Nucleus accumbens (tissue), 56 donors: ENCODE measurements at places on chromosomes 5 and 9.

DNA sequence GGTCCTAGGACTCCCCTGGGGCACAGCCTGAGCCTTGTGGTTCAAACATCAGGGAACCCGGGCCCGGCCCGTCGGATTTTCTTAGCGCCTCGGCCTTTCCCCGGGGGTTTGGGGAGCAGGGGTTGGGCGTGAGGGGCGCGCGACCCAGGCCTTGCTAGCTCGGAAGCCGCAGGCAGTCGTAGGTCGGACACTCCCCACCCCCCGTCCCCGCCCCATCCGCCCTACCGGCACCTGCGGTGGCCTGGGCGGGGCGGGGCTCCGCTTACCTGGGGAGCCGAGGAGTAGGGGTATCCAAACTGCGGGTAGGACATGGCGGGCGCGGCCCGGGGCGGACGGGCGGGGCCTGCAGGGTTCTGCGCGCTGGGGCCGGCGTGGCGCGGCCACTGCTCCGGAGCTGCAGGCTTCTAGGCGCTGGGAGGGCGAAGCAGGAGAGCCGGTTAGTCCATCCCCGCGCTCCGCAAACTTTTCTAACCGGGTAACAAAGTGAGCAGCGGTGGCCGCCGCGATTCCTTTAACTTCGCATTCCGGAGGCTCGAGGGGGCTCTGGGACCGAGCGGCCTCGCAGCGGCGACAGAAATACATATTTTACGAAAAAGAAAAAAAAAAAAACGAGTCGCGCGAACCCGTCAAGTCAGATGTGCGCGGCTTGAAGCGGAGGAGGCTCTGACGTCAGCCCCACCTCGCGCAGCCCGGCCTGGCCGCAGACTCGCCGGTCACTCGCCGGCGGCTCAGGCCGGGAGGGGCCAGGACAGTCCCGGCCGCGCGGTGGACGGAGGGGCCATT is at the start of gene IRX4:
IRX4 (minus strand) TSS at position 589 of the 783 bp plus-strand sequence; CDS start at position 311, 278 bp downstream.
- no peak for DNase-seq

DNA sequence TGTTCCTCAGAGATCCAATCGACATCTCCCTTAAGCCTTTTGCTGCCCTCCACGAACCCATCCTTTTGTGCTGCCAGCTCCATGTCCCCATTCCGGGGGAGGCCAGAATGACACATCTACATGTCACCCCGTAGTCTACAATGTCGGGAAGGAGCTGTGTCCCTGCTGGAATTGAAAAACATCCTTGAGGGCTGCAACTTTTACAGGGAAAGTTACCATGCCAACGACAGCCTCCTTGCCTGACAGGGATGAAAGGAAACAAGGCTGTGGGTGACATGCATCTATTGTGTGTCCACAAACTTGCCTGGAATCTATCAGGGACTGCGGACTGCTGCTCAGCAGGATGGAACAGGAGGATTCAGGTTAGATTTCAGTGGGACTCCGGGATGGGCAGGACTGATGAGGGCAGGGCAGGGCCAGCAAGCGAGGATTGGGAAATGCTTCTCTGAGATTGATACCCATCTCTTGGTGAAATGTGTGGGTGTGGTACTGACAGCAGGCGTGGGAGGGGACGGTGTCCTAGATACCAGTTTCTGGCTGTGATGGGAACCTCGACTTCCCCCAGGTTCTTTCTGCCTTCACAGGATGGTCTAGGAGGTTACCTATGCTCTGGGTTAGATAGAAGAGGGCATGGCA is 25.5 kb downstream of the EGR1 start:
- no peak for DNase-seq

DNA sequence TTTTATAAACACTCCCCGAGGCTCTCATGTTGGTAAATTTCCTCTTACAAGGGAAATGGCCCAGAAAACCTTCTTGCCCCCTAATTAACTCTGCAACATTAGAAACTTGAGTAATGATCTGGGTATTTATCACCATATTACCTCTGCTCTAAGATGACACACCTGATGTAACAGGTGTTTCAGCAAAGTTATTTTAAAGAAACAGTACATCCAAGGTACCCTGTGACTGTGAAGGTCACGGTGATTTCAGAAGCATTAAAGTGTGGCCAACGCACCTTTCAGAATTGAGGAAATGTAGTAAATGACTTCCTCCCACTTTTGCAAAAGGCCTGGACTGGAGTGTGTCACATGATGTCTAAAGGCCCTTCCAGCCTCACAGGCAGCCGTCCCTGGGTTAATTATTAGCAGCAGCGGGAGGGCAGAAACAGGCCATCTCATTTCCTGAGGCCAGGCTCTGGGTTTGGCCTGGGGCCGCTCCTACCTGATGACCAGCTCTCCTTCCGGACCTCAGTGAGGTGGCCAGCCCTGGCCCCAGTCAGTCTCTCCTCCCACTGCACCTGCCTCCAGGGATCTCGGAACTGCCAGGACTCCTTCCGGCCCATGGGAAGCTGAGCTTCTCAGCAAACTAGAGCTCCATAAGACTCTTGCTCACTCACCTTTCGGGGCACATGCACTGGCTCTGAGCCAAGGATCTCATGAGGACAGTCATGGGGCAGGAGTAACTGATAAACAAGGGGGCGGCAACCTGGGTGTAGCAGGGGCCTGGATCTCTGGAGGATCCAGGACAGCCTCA is 20.7 kb downstream of the PTPN3 start:
- DNase-seq, result no peak

- DNase-seq, result no peak
These were observed 772.0 kb upstream of the ACO1 start for GRCh38 chr9:31612336-31613030.

- DNase-seq, result no peak
These were observed 87.5 kb downstream of the TTLL11 start for GRCh38 chr9:122005597-122005996.

DNA sequence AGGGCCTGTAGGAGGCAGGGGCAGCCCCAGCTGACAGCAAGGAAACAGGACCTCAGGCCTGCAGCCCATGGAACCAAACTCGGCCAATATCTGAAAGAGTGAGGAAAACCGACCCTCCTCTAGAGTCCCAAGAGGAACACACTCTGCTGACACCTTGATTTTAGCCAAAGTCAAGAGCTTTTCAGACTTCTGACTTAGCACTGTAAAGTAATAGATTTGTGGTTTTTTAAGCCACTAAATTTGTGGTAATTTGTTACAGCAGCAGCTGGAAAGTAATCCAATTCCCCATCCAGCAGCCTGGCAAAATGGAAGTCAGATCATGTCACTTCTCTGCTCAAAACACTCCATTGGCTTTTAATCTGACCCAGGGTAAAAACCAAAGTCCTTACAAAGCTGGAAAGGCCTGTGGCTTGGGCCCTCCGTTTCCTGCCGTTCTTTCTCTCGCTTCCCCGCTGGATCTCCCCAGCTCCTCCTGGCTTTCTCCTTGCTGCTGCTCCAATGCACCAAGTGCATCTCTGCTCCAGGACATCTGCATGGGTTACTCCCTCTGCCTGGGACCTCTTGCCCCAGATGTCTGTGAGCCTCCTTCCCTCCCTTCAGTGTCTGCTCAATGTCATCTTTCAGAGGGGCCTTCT is 79.0 kb downstream of the C5orf15 start:
- DNase-seq, result no peak

DNA sequence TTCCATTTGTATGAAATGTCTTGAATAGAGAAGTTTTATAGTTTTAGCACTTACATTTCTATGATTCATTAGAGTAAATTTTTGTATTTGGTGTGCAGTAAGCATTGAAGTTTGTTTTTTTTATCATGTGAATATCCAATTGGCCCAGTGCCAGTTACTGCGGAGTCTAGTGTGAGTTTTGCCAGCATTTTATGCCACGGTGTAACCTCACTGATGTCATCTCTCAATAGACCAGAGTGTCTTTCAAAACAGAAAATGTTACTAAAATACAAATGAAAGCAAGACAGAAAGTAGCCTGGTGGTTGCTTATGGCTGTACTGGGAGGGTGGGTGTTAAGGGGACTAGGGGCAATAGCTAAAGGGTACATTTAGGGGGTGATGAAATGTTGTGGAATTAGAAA is 62.8 kb downstream of the IPPK start:
- no peak for DNase-seq

DNA sequence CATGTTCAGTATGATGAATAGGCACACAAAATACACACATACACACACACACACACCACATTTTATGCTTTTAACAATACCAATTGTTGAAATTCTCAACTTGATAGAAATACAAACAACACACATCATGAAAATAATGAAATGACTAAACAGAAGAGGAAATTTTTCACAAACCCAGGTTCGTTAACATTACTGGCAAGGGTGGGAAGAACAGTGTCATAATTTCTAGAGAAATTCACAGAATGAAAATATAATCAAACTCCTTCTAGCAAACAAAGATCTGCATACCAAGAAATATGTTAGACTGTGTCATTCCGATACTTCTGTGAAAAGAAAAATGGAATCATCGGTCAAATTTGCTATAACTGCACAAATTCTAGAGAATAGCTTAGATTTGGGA is 41.9 kb downstream of the ST8SIA4 start:
- no peak for DNase-seq

DNA sequence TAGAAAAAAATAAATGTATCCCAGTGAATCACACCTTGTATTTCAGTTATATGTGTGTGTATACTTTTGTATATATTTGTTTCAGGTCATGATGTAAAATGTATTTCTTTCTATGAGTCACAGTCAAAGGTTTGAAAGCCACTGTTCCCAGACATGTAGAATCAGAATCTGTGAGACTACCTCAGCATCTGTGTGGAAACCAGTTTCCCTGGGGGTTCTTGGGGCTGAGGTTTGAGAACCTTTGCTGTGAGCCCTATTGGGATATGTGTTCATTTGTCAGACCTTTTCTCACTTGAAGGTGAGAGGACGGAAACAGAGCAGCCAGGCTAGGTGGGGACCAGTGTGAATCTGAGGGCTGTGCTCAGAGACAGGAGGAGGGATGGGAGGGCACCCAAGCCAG is 78.7 kb upstream of the SAP30L start:
- no peak for DNase-seq

DNA sequence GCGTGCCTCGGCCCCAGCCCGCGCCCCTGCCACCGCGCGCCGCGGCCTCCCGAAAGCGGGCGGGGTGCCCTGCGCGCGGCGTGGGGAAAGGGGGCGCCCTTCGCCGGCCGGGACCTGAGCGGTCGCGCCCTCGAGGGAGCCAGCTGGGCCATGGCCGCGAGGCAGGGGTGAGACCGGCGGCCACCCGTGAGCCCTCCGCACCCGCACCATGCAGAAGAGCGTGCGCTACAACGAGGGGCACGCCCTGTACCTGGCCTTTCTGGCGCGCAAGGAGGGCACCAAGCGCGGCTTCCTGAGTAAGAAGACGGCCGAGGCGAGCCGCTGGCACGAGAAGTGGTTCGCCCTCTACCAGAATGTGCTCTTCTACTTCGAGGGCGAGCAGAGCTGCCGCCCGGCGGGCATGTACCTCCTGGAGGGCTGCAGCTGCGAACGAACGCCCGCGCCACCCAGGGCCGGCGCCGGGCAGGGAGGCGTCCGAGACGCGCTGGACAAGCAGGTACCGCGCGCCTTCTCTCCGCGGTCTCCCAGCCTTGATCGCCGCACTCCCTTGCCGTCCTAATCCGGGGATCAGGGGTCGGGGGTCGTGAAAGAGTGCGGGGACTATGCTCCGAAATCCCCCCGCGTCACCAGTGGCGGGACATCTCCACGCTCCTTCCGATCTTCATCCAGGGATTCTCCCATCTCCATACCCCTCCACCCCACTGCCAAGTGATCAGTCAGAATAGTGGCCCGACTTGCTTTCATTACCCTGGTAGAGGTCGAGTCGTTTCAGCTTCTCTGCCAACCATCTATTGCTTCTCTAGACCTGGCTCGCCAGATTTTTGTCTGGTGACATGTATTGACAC is 590 bp downstream of the RASGRF2 start:
- no peak for DNase-seq

DNA sequence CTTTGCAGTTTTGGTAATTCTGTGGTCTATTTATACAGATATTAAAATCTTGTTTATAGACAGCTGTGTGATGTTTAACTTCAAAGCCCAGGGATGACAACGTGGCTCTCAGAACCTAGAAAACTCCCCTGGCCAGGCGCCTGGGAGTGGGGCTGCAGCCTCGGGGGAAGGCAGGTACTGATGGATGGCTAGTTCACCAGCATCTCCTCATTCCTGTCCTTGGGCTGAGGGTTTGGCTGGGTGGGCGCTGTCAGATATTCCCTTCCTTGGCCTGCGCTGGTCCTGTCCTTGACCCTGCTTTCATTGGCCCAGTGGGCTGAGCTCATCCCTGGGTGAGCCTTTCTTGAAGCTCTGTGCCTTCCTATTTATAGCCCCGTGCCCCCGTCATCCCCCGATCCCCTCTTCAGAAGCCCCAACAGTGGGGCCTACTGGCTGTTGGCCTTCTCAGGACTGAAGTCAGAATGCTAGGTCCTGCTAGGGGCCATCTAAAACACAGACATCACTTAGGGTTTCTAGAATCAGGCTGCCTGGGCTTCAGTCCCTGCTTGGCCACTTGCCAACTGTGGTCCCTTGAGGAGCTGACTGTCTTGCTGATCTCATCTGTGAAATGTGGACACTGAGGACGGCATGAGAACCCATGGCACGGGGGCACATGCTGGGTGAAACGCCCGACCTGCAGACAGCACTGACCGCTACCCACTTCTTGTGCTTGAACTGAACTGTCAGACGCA is 20.9 kb downstream of the SH3GLB2 start:
- DNase-seq, result no peak

GRCh38 chr5:97458851-97459250 is 275.8 kb upstream of the RIOK2 start:
- DNase-seq, result no peak

GRCh38 chr5:61966296-61966955 is 339.6 kb upstream of the KIF2A start:
- no peak for DNase-seq

- DNase-seq, result peak; percentile 42
These were observed 11.6 kb upstream of the CEL start for GRCh38 chr9:133050142-133050541.

DNA sequence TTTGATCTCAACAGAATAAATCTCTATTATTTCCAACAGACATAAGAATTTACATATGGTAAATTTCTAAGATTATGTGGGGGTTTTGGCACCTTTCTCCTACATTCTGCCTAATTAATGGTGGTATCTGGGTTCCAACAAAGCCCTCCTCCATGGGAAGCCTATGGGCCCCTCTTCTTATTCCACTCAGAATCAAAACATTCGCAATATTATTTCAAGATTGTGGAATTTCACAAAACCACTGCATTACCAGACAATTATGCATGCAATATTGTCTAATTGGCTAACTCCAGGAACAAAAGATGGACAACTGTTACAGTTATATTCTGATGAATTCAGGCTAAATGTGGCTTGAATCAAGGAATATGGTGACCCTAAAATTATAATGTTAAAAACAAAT is 434.0 kb downstream of the NFIB start:
- DNase-seq, result no peak

GRCh38 chr5:106876298-106876622 is 794.5 kb downstream of the EFNA5 start:
- DNase-seq, result no peak
